Activated naive CD8-positive, alpha-beta T cell treated with anti-CD3 and anti-CD28 coated beads for 36 hours (primary cell): ENCODE measurements at places on chromosomes 2 and 18.

DNA sequence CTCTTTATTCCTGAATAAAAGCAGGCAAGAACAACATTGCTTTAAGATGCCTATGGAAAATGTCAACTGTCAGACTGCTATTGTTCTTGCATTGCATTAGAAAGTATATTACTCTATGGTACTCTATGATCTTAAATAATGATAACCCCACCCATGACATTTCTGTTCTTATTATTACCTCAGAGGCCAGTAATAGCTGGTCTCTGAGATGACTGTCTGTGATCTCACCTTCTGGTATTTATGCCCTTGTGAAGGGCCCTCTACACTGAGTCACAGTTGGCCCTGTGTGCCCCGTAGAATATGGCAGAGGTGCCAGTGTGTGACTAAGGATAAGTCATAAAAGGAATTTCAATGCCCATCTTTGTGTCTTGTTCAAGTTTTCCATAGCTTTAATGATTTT is 61.0 kb downstream of the SPP2 start:
- no peak overlapping the region for H3K4me3 ChIP-seq
- DNase-seq = no peak
- H3K36me3 ChIP-seq = no peaks in the 10 kb centered on the region
- H3K27me3 ChIP-seq = no peaks in the 10 kb centered on the region
- H3K4me1 ChIP-seq = no peaks in the 10 kb centered on the region

DNA sequence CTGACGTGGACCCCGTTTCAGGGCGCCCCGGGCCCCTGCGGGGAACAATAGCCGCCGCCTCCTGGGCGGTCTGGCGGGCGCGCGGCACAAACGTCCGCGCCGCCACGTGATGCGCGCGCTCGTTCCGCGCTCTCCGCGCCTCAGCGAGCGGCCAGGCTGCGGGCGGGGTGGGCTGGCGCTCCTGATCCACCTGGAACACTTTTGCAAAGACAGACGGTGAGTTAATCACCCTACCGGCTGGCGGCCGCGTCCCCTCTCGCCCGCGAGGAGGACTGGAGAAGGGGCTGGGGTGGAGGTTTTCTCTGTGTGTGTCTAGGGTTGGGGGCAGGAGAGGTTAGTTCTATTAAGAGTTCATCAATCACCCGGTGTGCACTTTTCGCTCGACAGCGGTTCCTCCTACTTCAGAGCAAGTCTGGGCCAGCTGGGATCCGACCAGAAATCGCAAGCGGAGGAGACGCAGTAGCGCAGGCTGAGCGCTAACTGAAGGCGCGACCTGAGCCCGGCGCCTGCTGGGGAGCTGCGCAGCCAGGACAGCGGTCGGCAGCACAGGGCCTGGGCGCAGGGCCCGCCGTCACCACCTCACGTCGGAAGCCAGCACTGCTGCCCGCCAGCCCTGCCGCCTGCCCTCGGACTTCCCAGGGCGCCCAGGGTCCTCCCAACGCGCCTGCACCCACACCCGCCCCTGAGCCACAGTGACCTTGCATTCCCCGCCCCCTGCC is 10.3 kb upstream of the HOXD1 start:
- H3K4me3 ChIP-seq = no peak overlapping the region
- no peak overlapping the region for H3K27ac ChIP-seq
- no peak for DNase-seq
- no peaks in the 10 kb centered on the region for H3K36me3 ChIP-seq
- peaks cover 22% of the 10 kb centered on the region for H3K4me1 ChIP-seq

- peaks cover 19% of the 10 kb centered on the region for H3K27me3 ChIP-seq
- H3K36me3 ChIP-seq = no peaks in the 10 kb centered on the region
- H3K4me1 ChIP-seq = peaks cover 22% of the 10 kb centered on the region
- DNase-seq = no peak
- H3K4me3 ChIP-seq = no peak overlapping the region
Measured at GRCh38 chr18:58522132-58522531, 106.8 kb downstream of the ALPK2 start.

GRCh38 chr2:218393750-218394290 is 5.8 kb upstream of the CTDSP1 start:
- H3K36me3 ChIP-seq = no peaks in the 10 kb centered on the region
- DNase-seq = no peak
- H3K4me3 ChIP-seq = no peak overlapping the region
- peaks cover 5% of the 10 kb centered on the region for H3K27me3 ChIP-seq
- H3K4me1 ChIP-seq = peaks cover 25% of the 10 kb centered on the region
- no peak overlapping the region for H3K27ac ChIP-seq

DNA sequence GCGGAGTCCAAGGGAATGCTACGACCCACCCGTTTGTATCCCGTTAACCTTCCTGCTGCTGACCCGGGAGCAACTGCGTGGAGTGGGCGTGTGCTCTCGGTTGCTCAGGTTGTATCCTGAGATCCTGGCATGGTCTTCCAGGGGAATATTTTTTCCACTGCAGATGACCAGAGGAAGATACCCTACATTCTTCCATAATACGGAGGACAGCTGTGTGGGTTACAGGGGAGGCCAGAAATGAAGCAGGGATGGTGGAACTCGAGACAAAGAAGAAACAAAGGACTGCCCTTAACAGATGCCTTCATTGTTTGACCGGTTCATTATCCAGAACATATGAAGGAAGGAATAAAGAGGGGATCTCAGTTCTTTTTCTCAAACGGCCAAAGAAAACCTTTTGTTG is 39.8 kb upstream of the CAB39 start:
- H3K36me3 ChIP-seq = peaks cover 5% of the 10 kb centered on the region
- DNase-seq = no peak
- H3K4me3 ChIP-seq = no peak overlapping the region
- no peak overlapping the region for H3K27ac ChIP-seq
- no peaks in the 10 kb centered on the region for H3K27me3 ChIP-seq

GRCh38 chr2:2101924-2102323 is 229.2 kb downstream of the MYT1L start:
- no peaks in the 10 kb centered on the region for H3K4me1 ChIP-seq
- H3K4me3 ChIP-seq = no peak overlapping the region
- peaks cover 9% of the 10 kb centered on the region for H3K27me3 ChIP-seq
- no peak overlapping the region for H3K27ac ChIP-seq
- DNase-seq = no peak
